Aorta (tissue), 5 donors: ENCODE measurements at places on chromosomes 1 and 21. TPM values are rescaled to one million over a fixed set of nuclear protein-coding genes. Genes with fewer than 3 reads are reported as not detected.

DNA sequence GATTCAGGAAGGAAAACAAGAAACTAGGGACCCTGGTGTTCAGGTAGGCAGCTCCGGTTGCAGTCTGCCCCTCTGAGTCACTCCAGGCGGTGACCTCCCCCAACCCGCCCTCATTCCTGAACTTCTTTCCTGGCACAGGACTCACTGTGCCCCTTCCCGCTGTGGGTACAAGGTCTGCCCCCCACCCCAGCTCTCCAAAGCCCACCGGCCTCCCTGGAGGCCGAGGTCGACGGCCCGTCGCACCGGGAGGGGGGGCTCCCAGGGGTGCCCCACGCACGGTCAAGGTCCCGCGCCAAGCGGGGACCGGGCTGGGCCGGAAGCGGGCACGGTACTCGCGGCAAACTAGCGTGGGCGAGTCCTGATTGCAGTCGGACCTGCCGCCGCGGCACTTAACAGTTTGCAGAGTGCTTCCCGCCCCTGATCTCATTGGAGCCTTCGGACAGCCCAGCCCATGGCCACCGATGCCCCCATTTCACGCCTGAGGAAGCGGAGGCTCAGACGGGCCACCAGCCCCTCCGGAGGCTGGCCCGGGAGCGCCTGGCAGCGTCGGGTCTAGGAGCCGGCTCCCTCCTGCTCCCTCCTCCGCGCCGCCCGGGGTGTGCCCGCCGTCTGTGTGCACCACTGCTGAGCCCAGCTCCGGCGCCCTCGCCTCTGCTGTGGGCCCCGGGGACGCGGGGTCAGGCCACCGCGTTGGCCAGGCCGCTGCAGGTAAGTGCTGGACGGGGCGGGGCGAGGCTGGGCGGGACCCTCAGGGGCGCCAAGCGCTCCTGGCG is at the start of gene GJB3:
GJB3 (plus strand) TSS at position 144 of the 773 bp plus-strand sequence. CDS start 3,549 bp downstream, outside the sequence.
- DNase-seq = no peak

PRR9 gene
- total RNA-seq = not detected

DNA sequence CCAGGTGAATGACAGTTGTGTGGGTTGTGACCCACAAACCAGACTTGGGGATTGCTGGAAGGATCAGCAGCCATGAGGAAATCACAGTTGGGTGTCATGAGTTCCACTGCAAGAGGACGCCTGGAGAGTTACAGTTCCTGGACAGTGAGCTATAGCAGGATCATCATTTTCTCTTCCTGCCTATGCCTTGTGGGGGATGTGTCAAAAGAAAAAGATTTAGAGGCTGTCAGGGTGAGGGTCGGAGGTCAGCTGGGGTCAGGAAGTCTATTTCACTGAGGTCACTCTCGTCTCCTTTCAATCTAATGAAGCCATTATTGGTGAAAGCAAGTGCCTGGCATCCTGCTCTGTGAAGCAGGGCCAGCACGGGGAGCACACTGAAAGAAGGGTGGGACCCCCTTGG is 7.0 kb upstream of the LIN28A start:
- no peak for DNase-seq

SYPL2 gene
- total RNA-seq = 6.2 TPM

RPTN gene
- total RNA-seq = not detected

- no peak for DNase-seq
These were observed 469.0 kb upstream of the USP24 start for GRCh38 chr1:55684131-55684650.

DNA sequence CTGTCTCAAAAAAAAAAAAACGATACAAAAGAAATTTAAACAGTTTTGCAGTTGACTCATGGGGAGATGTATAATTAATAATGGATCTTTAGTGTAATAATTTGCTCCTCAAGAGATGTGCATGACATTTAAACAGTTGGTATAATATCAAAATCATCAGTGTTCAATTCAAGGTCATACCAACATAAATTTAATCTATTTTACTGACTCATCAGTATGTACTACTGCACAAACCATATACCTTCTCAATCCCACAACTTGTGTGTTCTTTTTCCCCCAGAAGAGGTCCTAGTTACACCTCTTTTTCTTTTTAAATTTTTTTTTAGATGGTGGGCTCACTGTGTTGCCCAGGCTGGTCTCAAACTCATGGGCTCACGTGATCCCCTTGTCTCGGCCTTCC is 23.6 kb downstream of the CDKN2C start:
- DNase-seq = no peak

OR2T11 gene
- not detected for total RNA-seq

SERPINC1 gene
- total RNA-seq = not detected

GRCh38 chr1:21184276-21184675 is 7.6 kb upstream of the EIF4G3 start:
- DNase-seq = no peak

UMODL1 gene
- 0.45 TPM for total RNA-seq

DNA sequence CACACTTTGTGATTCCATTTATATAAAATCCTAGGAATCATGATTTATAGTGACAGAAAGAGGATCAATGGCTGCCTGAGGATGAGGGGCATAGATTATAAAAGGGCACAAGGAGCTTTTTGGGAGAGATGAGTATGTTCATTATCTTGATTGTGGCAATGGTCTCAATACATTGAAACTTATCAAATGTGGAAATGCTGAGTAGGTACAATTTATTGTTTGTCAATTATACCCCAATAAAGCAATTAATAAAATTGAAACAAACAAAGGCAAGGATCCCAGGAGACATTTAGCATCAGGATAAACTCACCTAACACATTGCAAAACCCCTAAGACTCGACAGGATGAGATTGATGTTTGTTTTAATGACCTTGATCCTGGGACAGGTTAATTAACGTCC is 153.1 kb upstream of the KLHDC7A start:
- no peak for DNase-seq

GRCh38 chr1:30185809-30186208 is 537.6 kb downstream of the MATN1 start:
- no peak for DNase-seq

PADI2 gene
- 2.2 TPM for total RNA-seq

DNA sequence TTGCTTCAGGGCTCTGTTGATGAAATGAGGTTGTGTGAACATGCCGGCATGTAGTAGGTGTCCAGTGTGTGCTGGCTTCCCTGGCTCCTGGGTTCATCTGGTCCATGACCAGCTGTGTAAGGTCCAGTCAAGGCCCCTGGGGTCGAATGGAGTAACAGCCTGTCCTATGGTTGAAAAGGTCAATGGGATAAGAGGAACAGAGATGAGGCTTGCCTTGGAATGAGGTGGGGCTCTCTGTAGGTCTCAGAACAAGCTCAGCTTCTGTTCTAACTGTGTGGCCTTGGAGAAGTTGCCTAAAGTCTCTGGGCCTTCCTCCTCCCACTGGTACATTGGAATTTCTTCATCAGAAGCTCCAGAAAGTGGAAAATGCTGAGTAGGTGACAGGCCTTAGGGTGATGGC is 26.6 kb downstream of the RPS6KA1 start:
- no peak for DNase-seq

DNA sequence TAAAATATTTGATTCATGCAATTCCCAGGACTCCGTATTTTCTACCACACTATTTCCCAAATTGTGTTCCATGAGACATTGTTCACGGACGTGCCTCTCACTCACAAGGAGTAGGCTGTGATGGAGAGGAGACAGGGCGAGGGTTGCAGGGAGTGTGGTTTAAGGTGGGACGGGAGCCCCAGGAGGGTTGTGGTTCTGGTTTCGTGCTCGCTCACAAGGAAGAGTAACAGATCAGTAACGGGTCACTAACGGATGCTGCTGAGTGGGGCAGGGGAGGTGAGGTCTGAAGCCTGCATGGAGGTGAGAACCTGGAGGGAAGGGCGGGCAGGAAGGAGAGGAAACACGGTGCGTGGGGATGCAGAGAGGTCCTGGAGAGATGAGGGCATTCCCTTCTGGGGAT is 28.8 kb downstream of the TFF3 start:
- no peak for DNase-seq

- DNase-seq = no peak
These were observed 408.1 kb downstream of the SETD4 start for GRCh38 chr21:35652196-35652595.

DNA sequence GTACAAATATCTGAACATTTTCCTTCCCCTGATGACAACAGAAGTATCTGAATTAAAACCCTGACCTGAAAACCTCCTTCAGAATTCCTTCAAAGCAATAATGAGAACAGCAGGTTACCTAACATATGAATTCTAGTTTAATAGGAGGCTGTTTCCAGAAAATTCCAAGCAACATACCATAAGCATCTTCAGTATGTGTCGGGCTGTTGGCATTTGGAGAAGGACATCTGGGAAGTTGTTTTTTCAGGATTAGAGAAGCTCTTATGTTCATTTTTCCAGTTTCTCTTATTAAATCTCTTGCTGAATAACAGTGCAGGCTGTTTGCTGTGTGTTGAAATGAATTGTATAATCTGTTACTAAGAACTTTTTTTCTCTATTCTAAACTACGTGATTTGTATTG is 101.5 kb downstream of the PLA2G4A start:
- no peak for DNase-seq

TCHHL1 gene
- total RNA-seq = not detected

TOE1 gene
- 6.9 TPM for total RNA-seq

C1orf210 gene
- total RNA-seq = not detected

DNA sequence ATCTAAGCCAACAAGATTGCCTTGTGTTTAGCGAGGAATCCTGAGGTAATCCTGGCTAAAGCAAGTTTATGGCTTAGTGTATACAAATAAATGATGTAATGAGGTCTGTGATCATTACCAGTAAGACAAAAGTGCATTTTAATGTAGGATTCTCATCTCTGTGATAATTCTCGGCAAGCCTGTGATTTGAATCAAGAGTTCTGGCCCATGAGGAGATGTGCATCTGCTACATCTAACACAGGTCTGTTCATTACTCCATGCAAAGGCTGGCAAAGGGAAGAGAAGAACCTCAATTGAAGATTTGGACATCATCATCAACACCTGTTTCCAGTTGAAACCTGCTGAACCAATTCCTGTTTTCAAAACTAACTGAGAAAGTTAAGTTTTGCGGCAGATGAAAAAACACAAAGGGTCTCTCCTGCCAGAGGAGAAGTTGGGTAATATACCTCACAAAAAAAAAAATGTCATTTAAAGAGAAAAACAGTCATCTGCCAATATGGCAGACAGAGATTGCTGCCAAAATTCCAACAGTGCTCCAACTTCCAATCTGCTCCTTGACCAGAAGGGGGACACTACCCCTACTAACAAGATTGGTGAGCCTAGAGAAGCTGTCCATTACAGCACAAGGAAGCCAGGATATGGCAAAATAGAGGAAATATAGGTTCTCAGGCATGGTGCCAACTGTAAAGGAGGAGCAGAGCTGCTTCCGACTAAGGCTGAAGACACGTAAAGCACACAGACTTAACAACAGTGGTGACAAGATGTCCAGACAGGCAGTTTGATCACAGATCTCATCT is 453.7 kb downstream of the TTLL7 start:
- DNase-seq = no peak

GRCh38 chr1:184582411-184582810 is 172.2 kb downstream of the EDEM3 start:
- DNase-seq = no peak

PEA15 gene
- 313 TPM for total RNA-seq

DNA sequence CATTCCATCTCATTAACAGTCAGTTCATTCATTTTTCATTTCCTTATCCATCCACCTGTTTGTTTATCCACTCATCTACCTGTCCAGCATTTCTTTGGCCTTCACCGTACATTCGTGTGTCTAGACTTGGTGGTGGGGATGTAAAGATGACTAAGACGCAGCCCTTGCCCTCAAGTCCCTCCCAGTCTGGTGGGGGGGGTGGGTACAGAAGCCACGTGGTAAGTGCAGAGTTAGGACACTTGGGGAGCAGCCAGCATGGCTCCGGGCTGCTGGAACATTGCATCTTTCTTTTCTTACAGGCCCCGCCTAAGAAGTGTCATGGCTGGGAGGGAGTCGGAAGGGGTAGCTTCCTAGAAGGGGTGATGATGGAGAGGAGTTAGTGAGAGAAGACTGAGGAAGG is 17.2 kb downstream of the KIF26B start:
- DNase-seq = no peak

AMY2A gene
- 4.2 TPM for total RNA-seq

- DNase-seq = no peak
These were observed 225.6 kb upstream of the FGGY start for GRCh38 chr1:59071289-59071688.

DNA sequence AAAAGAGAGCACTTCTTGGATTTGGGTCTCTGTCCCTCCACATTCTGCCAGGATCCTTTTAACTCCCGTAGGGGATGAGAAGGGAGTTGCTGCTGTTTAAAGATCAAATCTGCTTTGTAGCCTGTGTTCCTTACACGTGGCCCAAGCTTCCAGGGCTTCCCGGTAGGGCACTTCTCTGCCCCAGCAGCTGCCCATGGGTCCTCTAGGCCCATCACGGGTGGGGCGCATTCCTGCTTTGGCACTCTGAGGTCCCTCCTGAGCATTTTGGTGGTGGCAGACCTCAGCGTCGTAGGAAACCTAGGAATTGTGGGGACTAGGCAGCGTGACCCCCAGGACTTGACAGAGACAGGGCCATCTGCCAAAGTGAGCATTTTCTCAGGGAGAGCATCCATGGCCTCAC is 420.3 kb upstream of the VAMP3 start:
- DNase-seq = no peak

DNA sequence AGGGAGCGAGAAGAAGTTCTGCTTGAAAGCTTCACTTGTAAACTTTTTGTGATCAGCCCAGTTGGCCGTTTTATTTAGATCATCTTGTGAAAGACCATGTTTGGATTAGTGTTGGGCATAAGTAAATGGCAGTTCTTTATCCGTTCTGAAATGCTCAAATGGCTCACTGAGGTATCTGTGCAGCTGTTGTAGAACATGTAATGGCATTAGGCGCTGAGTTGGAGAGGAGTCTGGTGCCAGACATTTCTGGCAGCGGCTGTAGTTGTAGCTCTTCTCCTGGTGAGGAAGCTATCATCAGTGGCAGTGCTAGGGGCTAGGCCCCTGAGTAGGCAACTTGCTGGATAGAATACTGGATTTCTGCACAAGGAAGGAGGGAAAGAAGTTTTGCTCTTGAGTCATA is 321.6 kb downstream of the LMO4 start:
- DNase-seq = no peak

CR1 gene
- 9.9 TPM for total RNA-seq

RGL1 gene
- total RNA-seq = 51.6 TPM

GRCh38 chr1:23588749-23589548 is 29.6 kb upstream of the ID3 start:
- DNase-seq = no peak

C1orf167 gene
- total RNA-seq = 1.3 TPM

DNA sequence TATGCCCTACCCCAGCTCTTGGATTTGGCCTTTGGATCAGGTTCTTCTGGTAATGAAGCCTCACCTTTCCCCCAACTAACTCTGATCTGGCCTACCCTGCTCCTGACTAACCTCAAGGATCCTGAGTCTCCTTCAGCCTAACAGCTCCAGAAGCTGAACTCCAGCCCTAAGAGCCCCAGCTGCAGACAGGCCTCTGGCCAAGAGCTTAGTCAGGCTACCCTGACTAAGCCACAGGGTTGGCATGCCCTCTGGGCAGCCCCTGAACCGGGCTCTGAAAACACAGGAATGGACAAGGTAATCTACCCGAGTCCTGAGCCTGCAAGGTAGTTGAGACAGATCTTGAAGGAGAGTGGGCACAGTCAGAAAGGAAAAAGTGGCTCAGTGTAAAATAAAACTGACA is 29.4 kb downstream of the COA7 start:
- no peak for DNase-seq

DEPDC1 gene
- total RNA-seq = 0.99 TPM

GRCh38 chr1:219463636-219464035 is 149.3 kb downstream of the ZC3H11B start:
- DNase-seq = no peak
